ENCODE measurements at places on chromosomes 12 and 14.

DNA sequence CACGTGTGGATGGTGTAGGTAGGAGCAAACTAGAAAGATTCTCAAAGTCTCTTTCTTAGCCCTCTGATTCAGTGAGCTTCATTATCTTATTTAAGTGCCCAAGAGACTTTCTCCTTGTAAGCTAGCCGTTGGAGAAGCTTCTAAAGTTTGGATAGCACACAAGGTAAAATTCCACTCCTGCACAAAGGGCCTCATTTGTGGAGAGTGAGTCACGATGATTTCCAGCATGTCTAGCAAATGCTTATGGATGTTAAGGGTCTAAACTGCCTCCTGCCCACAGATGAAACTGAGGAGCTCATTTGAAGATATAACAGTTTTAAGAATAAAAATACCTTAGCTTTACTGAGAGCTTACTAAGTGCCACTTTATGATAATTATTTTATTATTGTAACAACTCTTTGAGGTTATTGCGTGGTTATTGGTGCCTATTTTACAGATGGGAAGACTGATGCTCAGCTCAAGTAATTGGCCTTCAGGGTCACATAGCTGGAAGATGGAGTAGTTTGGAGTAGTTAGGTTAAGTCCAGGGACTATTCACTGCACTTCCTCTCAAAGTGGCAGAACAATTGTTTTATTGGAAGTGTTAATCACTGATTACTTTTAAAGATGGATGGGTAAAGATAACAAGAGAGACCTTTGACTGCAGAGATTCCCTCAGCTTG, 78.7 kb upstream of the HIF1A start:
- no peak for DNase-seq

DNA sequence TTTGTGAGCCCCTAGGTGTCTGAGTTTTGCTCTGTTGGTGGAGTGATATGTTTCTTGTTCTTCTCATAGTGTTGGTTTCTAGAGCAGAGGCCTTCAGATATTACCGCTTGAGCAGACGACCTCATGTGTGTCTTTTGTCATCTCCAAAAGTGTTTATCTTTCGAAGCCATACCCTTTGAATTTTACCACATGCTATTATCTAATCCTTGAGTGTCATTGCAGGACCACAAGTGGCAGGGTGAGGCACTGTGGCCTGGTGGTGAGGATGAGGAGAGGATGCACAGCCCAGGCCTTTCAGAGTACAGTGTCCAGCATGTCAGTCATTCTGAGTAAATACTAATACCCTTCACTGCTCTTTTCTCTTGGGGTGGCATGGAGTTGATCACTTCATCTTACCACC, 57.2 kb upstream of the CISTR start:
- no peak for DNase-seq

- DNase-seq = no peak
These were observed 63.3 kb downstream of the RAD52 start for GRCh38 chr12:886206-886605.

- DNase-seq = no peak
These were observed 973.2 kb downstream of the AACS start for GRCh38 chr12:126038434-126038833.

GRCh38 chr14:101022916-101023435, 119.5 kb upstream of the RTL1 start:
- DNase-seq = no peak

- no peak for DNase-seq
These were observed 390.7 kb downstream of the C12orf75 start for GRCh38 chr12:105721051-105721825.

Data from stimulated activated naive CD8-positive, alpha-beta T cell treated with anti-CD3 and anti-CD28 coated beads, Interleukin-15, amount 100 ng/mL, for 72 hours (primary cell).